Stimulated activated CD8-positive, alpha-beta memory T cell treated with anti-CD3 and anti-CD28 coated beads, Interleukin-4, amount 100 ng/mL, for 4 hours (primary cell): ENCODE measurements at places on chromosomes 7 and 10.

GRCh38 chr7:22920672-22921071, 93.3 kb downstream of the HYCC1 start:
- DNase-seq: no peak

GRCh38 chr7:108603656-108604306, 34.1 kb downstream of the DNAJB9 start:
- DNase-seq: no peak

GRCh38 chr7:150973571-150974451, 4.3 kb downstream of the KCNH2 start:
- DNase-seq: no peak

GRCh38 chr10:52855546-52856325, 83.2 kb upstream of the MBL2 start:
- no peak for DNase-seq

GRCh38 chr10:5076615-5077014, 17.6 kb upstream of the AKR1C3 start:
- no peak for DNase-seq

DNA sequence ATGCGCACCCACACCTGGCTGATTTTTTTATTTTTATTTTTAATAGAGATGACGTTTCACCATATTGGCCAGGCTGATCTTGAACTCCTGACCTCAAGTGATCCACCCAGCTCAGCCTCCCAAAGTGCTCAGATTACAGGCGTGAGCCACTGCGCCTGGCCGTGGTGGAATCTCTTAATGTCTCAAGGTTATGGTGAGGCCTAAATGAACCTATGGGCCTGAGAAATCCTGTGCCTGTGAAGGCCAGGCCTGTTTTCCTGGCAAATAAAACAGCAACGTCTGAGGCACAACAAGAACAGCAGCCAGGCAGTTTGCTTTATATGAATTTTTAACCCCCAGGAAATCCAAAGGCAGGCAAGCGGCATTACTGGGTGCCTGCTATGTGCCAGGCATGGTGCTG, 297.5 kb upstream of the ZMIZ1 start:
- DNase-seq: no peak

GRCh38 chr7:91266689-91267090, 2.5 kb downstream of the FZD1 start:
- no peak for DNase-seq

DNA sequence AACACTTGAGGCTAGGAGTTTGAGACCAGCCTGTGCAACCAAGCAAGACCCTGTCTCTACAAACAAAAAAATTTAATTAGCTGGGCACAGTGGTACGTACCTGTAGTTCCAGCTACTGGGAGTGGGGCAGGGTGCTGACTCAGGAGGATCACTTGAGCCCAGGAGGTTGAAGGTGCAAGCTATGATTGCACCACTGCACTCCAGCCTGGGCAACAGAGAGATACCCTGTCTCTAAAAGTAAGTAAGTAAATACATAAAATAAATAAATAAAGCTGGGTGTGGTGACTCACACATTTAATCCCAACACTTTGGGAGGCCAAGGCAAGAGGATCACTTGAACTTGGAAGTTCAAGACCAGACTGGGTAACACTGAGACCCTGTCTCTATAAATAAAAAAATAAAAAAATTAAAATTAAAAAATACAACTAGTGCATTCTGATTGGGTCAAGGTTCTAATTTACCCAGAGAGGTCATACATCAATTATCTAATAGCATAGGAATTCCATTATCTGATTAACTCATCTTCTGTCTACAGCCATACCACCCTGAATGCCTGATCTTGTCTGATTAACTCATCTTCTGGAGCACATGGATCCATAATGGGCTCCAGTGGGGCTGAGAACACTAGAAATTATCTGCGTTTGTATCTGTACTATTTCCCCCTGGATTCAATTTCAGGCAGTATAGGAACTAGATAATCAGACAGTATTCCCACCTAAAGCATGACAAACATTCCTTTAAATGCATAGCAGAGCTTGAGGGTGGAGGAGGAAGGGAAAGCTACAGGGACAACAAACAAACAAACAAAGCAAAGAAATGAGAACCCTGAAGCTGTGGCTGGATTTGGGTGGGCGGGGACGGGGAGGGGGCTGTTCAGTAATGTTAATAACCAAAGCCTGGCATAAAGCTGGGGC, 21.0 kb upstream of the HILPDA start:
- no peak for DNase-seq

DNA sequence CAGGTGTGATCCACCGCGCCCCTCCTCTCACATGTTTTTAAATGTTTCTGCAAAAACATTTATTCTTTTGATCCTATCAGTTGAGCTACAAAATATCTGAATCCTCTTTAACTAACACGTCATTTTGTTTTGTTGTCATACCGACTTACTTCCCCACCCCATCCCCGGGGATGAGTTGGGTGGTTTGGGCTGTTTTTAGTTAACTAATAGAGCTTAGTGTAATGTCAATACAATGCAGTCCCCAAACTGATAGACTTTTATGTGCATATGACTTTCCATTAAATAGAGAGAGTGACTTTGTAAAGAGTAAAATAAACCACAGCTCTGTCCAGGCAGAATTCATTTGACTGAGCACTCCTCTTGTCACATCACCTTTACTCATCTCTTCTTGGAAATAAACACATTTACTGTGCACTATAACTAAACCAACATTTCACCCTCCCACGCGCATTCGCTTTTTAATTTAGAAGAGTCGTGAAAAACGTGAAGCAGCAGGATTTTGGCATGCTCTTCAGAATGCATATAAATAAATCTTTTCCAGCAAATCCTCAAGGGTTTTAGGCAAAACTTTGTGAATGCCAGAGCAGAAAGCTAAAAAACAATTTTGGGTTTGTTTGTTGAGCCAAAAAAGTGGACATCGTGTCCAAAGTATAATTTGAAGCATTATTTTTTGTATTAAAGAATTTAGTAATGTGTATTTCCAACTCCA, 187.4 kb upstream of the MGMT start:
- DNase-seq: no peak

DNA sequence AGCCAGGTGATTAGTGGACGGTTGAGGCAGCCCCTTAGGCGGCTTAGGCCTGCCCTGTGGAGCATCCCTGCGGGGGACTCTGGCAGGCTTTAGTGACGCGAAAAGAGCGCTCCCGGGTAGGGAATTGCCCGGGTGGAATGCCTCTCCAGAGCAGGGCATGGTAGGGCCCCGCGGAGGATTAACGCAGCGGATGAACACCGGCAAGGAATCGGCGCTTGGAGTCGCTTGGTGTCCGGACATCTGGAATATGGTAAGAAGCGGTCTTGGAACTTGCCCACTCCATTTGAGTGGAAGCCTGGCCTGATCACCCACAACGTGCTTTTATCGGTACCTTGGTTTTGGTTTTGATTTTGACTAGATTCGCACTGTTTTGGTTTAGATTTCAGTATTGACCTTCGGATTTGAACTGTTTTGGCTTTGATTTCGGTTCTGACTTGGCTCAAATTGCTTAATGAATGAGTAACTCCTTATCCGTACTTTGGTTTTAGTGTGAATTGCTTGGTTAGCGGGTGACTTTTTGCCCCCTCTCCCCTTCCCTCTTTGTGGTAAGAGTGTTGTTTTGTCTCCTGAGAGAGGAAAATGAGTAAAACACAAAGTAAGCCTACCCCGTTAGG, 24.2 kb upstream of the CHST3 start:
- DNase-seq: no peak

DNA sequence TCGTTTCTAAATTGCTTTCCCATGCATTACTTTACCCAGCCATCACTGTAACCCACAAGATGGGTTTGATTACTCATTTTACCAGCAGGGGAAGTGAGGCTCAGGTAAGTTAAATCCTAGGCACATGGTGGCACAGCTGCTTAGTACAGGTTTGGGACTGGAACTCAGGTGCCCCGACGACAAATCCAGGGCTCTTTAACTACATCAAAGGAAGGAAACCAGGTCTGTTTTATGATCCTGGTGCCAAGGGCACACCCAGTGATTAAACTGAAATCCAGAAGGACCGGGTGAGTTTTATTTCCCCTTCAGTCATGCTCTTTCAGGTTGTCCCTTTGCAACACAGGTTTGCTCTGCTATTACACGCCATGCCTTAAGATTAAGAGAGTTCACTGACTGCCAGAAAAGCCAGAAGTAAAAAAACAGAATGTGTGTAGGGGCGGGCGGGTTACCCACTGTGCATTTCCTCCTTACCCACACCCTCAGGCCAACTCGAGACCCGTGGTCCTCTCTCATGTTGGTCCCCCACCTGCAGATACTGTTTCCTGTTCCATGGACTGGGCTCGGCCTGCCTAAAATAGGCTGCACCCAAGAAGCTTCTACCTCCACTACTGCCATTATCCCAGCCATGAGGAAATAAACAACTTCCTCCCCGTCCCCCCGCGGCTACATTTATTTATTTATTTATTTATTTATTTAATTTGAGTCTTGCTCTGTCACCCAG, 55.1 kb upstream of the KDM7A start:
- no peak for DNase-seq

DNA sequence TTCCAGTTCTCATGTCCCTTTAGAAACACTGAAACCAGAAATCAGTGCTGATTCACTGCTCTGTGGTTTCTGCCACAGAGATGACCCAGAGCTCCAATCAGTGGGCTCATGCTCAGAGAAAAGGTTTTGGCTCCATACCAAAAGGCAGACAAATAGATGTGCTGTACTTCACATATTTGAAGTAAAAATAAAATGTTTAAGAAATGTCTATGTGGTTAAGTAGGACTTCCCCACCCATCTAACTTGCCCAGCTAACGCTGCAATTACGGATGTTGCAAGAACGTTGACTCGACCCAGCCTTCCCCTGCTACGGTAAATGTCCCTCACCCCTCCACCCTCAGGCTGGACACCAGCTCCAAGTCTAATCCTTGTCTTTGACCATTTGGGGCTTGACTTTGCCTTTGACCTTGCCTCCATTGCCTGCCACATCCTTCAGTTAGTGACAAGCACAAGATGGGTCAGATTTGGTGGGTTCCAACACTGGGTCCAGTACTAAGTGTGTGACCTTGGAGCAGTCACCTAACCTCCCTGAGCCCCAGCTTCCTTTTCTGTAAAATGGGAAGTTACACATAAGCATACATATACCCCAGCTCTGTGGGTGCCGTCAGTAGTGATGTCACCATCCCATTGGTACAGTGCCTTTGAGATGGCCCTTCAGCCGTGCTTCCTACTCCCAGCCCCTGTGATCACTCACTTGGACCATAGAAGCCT, 95.8 kb downstream of the CHST15 start:
- DNase-seq: no peak

DNA sequence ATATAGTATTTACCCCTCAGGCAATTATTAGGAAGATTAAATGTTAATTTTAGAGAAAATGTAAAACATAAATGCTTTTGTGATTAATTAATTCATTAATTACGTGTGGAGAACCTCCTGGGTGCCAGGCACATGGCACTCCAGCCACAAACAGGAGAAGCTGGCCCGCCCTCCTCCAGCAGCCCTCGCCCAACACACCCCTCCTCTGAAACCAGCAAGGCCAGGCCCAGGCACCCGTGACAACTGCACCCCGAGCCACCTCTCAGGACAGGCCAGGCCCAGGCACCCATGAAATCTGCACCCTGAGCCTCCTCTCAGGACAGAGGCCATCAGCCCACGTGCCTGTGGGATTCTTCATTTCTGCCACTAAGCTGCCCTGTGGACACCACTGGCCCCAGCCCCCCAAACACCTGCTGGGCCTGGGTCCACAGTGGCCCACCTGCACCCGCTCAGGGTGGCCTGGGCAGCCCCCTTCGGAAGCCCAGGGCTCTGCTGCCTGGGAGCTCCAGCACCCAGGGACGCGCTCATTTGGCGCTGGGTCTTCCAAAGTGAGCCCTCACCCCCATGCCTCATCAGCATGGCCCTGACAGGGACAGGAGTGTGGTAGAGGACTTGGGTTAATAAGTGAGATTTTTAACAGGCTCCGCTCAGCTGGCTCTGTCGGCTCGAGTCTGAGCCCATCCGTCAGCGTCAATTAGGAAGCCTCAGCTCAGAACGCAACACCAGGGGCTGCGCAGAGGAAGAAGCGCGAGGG, 482.1 kb downstream of the DNAJB6 start:
- DNase-seq: no peak

GRCh38 chr7:2947058-2947780, 96.4 kb downstream of the CARD11 start:
- no peak for DNase-seq

DNA sequence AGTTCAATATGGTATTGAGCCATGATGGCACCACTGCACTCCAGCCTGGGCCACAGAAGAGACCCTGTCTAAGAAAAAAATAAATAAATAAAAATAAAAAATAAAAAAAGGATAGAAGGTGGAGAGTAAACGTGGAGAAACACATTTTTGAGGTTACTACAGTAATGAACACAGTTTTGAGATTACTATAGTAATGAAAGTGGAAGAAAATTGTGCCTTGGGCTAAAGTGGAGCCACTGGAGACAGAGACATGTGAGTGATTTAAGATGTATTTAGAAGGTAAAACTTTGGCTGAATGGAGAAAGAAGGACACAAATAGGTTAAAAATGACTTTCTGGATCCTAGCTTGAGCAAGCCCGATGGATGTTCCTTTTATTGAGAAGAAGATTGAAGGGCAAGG, 76.8 kb downstream of the HGF start:
- DNase-seq: no peak

GRCh38 chr10:74096777-74097176, 53.9 kb downstream of the AP3M1 start:
- no peak for DNase-seq

- no peak for DNase-seq
These were observed 685.7 kb upstream of the IGFBP3 start for GRCh38 chr7:46606761-46607160.

DNA sequence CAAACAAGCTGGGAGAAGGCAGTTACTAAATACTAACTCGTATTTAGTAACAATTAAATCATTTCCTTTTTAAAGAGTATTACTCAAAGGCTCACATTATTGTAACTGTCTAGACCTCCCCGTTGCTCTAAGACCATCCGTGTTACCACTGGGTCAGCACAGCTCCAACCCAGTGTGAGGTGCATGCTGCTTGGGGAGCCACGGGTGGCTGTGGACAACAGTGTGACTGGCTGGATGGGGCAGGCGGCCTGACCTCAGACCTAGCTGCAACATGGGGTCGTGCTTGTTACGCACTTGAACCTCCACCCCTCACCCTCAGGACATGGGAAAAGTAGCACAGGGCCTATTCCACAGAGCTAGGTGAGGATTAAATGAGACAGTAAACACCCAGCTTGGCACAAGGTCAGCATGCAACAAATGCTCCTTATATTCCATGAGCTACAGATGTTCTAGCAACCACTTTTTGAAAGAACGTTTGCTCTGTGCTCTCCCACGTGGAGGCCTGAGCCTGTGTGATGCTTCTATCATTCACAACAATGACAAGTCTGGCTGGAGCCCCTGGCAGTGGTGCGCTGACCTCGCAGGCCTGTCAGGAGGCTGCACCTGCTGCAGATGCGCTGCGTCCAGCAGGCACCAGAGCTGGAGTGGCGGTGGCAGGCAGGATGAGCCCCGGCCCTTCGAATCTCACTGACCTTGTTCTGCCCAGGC, 135.7 kb downstream of the PKD1L1 start:
- DNase-seq: no peak

DNA sequence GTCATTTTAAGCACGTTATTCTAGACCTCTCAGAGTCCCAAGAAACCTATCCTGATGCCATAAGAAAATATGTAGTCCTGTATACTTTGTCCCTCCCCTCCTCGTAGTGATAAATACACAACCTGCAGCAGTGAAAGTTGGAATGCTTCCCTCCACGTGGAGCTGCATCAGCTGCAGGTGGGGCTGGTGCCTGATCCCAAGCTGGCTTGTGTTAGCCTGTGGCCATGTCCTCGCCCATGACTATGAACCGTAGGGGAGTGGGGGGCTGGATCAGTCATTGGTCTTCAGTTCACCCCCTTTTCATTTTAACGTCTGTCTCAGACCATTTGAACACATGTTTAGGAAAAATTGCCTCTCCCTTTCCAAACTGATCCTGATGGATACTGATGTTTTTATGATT, 171.4 kb upstream of the HABP2 start:
- DNase-seq: no peak
